Caudate nucleus (tissue), 63 donors: ENCODE measurements at places on chromosomes 11 and 22.

GRCh38 chr11:2259466-2259830 lies 10.9 kb downstream of the ASCL2 start:
- DNase-seq = no peak

GRCh38 chr11:44454666-44455065 lies 110.8 kb upstream of the CD82 start:
- DNase-seq = no peak

GRCh38 chr22:30212363-30212995 lies 34.1 kb downstream of the LIF start:
- DNase-seq = no peak

DNA sequence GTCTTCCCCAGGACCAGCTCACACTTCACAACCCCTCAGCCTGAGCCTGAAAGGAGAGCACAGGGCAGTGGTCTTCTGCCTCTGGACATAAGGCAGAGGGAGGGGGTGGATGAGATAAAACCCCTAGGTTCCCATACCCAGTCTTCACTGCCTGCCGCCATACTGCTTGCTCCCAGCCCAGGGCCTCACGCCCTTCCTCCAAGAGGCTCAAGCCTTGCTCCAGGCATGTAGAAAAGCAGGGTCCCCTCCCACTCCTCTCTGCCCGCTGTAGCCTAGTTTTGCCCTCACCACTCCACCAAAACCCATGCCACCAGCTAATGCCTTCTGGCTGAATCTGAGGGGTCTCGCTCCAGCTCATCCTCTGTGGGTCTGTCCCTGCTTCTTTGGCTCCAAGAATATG lies 5.2 kb downstream of the ARRB1 start:
- no peak for DNase-seq

DNA sequence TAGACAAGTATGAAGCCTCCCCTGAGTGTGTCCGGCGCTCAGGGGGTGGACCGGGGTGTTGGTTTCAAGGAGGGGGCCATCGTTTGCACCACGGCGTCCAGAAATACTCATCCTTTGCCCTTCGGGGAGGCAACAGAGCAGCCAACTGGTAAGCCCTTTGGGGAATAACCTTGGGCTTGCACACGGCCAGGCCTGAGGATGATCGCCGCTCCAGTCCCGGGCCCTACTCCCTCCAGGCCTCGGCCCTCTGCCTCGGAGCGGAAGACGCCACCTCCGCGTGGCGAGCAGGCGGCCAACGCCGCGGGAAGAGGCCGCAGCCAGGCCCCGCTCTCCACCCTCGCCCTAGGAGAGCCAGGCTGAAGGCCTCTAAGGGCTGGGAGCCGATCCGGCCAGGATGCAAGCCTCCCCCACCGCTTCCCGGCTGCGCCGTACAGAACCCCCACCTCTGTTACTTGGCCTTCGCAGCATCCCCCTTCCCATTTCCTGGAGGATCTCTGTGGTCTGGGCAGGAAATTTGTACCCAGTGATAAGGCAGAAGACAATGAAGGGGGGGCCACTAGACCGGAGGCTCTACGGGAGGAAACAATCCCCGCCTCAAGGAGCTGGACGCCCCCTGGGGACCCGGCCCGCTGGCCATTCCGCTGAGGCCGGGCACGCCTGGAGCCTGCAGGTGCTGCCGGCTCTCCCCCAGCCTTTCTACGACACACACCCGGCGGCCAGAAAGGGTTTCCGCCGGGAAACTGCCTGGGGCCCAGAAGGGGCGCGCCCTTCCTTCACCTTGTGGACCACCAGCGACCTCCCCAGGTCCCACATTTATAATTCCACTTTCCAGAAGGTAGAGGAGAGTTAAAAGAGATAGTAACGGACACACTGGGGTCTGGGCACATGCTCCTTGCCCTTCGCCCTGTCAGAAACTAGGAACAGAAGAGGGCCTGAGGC lies 2.6 kb downstream of the ESAM start:
- no peak for DNase-seq

DNA sequence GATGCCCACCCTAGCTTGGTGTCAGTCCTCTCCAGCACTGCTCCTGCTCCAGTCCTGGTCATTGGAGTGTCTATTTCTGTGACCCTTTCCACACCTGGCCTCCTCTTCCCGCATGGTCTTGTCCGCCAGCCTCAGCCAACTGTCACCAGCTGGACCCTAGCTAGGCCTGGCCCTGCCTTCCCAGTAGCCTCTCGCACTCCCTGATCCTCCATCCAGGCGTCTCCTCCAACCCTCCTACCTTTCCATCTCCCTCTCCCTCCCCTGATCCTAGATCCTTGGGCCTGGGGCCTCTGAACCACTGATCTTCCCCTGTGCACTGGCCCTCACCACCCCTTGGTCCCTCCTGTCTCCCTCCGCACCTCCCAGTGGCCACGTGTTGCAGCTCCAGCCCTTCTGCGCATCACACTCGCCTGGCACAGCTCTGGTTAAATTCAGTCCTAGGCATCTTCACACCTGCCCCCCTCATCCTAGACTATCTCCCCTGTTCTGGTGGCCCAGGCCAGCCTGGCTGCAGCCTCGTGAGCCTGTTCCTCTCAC lies 9.9 kb downstream of the SYNGR1 start:
- no peak for DNase-seq

DNA sequence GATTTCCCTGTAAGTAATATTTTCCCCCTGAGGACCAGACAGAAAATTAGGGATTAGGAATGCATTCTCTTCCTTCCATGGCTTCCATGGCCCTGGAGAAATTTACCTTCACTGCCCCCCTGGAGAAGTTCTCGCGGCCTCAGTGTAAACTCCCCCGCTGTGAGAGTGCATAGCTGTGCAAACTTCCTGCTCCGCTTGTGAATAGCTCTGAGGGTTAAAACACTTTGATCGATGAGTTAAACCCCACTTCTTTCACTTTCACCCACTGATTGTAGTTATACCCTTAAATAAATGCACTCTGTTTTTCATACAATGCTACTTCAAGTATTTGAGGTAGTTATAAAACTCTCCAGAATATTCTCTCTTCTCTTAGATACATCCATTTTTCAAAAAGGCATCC lies 190.8 kb downstream of the DSCAML1 start:
- DNase-seq = no peak

DNA sequence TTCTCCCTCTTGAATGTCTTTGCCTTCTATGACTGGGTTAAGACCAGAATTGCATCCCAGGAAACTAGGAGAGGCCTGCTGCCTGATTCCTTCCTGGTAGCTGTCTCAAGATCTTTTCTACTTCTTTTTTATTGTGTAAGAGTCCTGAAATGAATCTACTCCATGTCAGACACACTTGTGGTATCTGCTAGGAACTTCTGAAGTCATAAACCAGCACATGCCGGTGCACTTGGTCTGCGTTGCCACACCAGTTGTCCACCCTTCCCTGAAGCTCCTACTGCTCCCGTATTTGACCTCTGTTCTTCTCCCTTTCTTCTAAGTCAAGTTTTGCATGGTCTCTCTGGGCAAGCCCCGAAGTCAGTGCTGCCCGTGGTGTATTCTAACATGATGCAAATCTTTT lies 644.2 kb downstream of the ETS1 start:
- DNase-seq = no peak

GRCh38 chr22:50238755-50239154 lies 6.1 kb downstream of the TUBGCP6 start:
- DNase-seq = no peak

DNA sequence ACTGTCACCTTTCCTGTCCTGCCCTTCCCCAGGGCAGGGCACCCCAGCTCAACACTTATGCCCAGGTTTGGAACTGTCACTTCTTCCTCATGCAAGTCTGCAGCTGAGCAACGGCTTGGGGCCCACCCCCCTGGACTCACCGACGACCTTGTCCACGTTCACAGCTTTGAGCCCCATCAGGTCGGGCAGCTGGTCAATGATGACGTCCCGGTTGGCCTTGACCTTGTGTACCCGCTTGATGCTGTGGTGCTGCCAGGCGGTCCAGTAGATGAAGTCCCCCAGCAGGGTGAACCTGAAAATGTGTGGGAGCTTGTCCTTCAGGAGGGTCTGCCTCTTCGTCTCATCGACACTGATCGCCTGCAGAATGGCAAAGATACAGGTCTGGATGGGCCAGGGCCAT lies 135.0 kb downstream of the CRYBB2 start:
- DNase-seq = no peak

DNA sequence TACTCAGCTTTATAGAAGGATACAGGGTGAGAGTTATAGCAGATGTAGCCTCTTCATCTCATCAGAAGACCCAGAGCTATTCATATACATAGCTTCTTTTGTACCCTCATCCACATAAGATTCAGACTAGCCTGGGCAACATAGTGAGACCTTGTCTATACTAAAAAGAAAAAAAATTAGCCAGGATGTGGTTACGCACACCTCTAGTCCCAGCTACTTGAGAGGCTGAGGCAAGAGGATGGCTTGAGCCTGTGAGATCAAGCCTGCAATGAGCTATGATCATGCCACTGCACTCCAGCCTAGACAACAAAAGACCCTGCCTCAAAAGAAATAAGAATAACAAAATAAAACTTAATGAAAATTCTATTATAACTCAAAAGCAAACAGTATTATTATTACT lies 36.7 kb upstream of the B3GNT6 start:
- no peak for DNase-seq

DNA sequence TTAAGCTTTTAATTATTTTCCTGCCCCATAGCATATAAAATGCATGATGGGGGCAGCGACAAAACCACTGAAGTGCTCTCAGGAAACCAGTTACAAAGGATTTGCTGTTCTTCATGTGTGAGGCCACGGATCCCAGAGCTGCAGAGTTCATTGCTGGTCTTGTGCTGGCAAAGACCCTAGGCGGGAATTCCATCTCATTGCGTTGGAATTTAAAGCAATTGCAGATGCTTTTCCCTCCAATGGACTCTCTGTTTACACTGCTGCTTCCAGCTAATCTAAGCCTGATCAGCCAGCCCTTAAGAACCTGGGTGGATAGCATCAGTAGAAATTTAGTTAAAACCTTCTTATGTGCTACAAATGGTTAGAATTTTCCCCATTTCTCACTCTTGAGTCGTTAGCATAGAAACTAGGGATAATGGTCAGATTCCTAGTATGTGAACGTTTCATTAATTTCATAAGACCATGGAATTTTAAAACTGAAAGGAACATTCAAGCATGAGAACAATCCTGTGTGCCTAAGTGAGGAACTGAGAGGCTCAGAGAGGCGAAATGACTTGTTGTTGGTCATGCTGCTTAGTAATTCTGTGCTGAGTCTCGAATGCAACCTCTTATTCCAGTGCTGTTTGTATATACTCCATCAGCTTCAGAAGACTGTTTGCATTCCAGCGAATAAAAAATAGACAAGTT lies 36.1 kb upstream of the ADSL start:
- no peak for DNase-seq

GRCh38 chr11:38315151-38315550 lies 1717.1 kb upstream of the RAG2 start:
- DNase-seq = no peak

DNA sequence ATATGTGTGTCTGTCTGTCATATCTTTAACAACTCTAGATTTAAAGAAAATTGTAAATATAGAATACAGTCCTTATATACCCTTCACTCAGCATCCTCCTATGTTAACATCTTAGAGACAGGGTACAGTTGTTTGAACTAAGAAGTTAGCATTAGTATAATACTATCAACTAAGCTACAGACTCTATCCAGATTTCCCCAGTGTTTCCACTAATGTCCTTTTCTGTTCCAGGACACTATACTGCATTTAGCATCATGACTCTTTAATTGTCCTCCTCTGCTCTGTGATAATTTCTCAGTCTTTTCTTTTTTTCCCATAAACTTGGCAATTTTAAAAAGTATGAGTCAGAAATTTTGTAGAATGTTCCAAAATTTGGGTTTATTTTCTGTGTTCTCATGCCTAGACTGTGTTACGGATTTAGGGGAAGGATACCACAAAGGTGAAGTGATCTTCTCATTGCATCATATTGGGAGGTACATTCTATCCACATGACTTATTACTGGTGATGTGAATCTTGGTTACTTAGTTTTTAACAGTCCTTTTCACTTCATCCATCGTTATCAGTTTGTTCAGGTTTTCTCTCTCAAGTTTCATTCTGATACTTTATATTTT lies 168.4 kb downstream of the SBF2 start:
- no peak for DNase-seq

DNA sequence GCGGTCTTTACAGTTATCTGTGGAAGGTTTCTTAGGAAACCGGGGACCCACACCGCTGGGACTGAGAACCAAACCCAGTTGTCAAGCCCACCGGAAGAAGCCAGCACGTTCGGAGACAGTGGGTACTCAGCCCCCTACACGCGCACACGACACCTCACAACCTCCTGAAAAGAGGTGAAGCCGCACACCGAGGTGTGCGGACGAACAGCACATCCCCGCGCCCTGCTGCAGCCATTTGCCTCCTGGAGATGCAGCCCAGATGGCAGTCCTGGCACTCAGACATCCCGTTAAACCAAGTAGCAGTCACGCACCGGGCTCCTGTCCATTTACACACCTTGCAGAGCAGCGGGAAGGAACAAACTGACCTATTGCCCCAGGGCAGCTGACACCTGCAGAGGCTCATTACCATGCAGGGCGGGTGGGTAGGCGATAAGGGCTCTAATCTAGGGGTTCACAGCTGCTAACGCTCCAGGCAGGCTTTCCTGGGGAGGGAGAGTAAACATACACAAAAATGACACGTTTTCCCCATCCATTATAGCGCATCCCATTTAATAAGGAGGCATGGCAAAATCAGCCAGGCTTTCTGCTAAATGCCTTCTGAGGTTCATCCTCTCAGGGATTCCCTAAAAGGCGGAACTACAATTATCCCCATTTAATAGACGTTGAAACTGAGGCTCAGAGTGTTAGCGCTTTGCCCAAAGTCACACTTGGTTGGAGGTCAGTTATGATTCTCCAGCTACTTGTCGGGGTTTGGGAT lies 864 bp upstream of the EHBP1L1 start:
- DNase-seq = no peak
